AG08395 (cell line): ENCODE measurements at places on chromosomes 11 and 22.

GRCh38 chr22:46846832-46847355, 84.4 kb downstream of the TBC1D22A start:
- DNase-seq: no peak

DNA sequence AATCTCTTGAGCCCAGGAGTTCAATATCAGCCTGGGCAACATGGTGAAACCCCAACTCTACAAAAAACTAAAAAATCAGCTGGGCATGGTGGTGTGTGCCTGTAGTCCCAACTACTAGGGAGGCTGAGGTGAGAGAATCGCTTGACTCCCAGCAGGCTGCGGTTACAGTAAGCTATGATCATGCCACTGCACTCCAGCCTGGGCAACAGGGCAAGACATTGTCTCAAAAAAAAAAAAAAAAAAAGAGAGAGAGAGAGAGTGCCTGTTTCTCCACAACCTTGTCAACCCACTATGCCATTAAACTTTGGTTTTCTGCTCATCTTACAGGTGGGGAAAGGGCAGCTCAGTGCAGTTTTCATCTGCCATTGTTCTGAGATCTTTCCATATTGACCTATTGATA, 5.1 kb downstream of the FOLR3 start:
- DNase-seq: no peak

DNA sequence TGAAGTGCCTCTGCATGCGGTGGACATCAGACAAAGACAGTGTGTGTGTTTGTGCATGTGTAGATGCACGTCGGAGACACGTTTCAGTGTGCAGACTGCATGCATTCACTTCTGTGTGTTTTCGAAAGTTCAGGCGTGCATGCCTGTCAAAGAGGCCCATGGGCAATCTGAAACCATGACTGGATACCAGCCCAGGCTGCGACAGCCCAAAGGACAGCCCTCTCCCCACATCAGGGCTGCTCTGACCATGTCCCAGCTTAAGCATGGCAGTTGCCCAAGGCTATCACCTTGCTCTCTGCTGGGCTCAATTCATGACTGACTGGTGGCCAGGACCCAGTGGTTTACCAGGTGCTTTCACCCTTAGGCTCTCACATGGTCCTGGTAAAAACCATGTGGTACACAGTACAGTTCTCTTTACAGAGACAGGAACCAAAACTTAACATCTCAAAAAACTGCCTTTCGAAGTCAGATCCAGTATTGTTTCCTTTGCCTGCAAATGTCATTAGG, 423.7 kb upstream of the CADM1 start:
- DNase-seq: no peak

GRCh38 chr11:12123799-12124198, 13.4 kb downstream of the MICAL2 start:
- DNase-seq: no peak

GRCh38 chr22:25281675-25282345, 62.4 kb downstream of the CRYBB2 start:
- no peak for DNase-seq

GRCh38 chr22:45966895-45967365, 10.0 kb downstream of the WNT7B start:
- no peak for DNase-seq

- no peak for DNase-seq
These were observed 1.7 kb downstream of the MOB2 start for GRCh38 chr11:1484695-1485503.

DNA sequence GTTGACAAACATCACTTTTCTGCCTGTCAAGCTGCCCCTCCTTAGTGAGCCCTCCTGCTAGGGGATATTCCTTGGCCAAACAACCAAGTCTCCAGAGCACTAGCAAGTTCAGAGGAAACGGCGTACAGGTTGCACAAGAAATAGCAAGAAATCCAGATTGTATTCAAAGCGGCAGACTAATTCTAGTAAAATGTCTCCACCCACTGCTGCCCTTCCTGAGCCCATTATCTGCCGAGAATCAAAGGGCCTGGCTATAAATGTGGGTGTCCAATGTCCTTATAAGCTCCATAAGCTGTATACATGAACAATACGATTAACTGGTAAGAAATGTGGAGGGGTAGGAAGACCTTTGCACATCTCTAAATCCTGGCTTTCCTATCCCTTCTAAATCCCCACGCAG, 44.0 kb upstream of the AKIP1 start:
- DNase-seq: no peak

GRCh38 chr22:41229730-41230400, 10.9 kb downstream of the CHADL start:
- DNase-seq: no peak

DNA sequence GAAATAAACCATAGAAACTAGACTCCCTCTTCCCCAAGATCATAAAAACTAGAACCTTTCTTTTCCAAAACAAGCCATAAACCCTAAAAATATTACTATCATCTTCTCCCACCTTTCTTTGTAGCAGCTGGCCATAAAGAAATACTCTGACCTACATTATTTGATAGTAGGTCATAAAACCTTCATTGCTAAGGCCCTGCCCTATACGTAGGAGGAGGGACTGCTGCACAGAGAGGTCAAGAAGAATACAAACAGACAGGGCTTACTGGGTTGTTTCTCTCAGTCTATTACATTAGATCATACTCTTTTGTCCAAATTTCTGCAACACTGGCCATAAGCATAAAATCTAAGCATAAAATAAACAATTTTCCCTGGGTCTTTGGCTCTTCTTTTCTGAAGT, 101.5 kb downstream of the TYR start:
- no peak for DNase-seq

- DNase-seq: peak; percentile 93
These were observed 39.8 kb downstream of the IL18BP start for GRCh38 chr11:72038491-72038890.

- DNase-seq: peak; percentile 44
These were observed 10.2 kb upstream of the P4HA3 start for GRCh38 chr11:74321487-74322188.

DNA sequence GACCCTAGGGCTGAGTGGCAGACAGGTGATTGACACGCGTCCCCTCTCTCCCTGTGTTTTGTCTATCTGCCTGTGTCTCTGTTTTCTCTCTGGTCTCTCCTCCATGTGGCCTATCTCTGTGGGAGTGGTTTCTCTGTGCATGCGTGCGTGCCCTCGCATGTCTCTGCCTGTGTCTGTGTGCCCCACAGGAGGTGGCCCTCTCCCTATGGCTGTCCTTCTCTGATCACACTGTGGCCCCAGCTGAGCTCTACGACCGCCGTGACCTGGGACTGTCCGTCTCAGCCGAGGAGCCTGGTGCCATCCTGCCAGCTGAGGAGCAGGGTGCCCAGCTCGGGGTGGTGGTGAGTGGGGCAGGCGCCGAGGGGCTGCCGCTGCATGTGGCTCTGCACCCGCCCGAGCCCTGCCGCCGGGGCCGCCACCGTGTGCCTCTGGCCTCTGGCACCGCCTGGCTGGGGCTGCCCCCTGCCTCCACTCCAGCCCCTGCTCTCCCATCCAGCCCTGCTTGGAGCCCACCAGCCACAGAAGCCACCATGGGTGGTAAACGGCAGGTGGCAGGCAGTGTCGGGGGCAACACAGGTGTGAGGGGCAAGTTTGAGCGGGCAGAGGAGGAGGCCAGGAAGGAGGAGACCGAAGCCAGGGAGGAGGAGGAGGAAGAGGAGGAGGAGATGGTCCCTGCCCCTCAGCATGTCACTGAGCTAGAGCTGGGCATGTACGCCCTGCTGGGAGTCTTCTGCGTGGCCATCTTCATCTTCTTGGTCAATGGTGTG, 11.6 kb downstream of the TMEM132A start:
- DNase-seq: no peak

DNA sequence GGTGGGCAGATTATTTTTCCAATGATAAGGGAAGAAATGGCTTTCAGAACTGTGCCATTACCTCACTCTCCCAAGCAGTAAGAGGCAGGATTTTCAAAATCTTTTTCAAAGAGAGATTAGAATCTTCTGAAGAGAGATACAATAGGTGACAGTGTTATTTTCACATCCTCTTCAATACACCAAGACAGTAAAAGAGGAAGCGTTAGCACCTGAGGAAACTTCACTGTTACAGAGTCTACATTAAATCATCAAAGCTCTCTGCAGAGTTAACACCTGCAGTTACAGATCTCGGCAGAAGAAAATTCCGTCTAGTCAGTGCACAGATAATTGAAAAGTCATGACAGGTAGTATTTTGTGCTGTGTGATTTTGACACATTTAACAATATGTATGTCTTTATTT, 144.9 kb downstream of the PGR start:
- no peak for DNase-seq

DNA sequence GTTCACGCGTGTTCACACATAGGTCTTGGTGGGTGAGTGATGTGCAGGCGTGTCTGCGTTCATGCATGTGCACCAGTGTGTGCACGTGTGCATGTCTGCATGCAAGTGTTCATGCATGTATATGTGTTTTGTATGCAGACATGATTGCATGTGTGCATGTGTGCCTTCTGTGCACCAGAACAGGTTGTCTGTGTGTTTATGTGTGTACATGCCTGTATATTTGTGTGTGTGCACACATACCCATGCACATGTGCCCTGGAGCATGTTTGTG, 4.9 kb downstream of the ZDHHC8 start:
- no peak for DNase-seq

DNA sequence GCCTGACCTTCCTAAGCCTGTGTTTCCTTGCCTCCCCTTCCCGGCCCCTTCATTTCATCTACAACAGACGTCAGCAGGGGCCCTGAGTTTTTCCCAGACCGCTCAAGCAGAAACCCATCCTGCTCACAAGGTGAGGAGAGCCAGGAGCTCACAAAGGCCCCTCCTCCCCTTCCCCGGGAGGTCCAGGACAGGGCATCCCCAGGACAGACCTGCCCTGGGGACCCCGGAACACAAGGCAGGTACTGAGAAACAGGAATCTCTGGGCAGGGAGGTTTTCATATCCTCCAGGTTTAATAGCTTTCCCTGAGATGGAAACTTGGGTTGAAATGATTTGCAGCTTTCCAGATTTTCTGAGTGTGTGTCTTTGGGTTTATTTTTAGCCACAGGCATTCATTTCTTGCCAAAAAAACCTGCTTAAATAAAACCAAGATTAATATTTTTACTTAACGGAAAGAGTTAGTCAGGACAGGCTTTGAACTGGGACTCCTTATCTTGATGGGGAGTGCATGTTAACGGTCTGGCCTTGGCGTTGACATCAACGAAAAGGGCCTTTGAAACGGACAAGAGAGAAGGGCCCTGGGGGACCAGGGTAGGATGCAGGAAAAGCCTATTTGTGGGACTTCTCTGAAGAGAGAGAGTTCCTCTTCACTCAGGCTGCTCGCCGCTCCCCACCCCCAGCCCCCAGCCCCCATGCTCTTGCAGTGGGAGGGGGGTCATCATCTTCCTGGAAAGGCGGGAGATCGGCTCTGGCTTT, 38.5 kb downstream of the TIMP3 start:
- peak; percentile 27 for DNase-seq

GRCh38 chr11:10499452-10499851, 41.5 kb downstream of the RNF141 start:
- DNase-seq: no peak
